ENCODE measurements at places on chromosomes 1 and 21. TPM values are rescaled to one million over a fixed set of nuclear protein-coding genes. Genes with fewer than 3 reads are reported as not detected.

Gene PDC
- total RNA-seq: not detected

DNA sequence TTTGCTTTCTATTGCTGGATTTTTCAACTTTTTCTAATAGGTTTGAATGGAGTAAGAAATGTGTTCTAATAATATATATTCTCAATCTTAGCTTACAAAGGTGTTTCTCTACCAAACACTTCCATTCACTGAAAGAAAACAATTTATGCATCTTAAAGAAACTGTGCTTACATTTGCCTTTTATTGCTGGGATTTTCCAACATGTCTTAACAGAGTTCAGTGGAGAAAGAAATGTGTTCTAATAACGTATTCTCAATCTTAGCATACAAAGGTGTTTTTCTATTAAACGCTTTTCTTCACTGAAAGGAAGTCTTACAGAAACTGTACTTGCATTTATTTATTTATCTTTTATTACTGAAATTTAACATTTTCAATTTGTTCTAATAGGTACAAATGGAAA is 5.6 kb downstream of the CD53 start:
- H3K4me3 ChIP-seq: no peak overlapping the region
- H3K36me3 ChIP-seq: no peaks in the 10 kb centered on the region
- no peaks in the 10 kb centered on the region for H3K27me3 ChIP-seq
- no peak overlapping the region for H3K27ac ChIP-seq
- no peak for DNase-seq

Gene ACTL8
- total RNA-seq: 2.0 TPM

Gene SH2D1B
- not detected for total RNA-seq

GRCh38 chr21:44989537-44989886 is 49.7 kb downstream of the SLX9 start:
- DNase-seq: no peak
- no peaks in the 10 kb centered on the region for H3K36me3 ChIP-seq
- H3K27ac ChIP-seq: no peak overlapping the region
- peaks cover 2% of the 10 kb centered on the region for H3K27me3 ChIP-seq
- H3K4me3 ChIP-seq: no peak overlapping the region
- no peaks in the 10 kb centered on the region for H3K4me1 ChIP-seq

Gene ZBTB17
- total RNA-seq: 28.8 TPM

- no peak overlapping the region for H3K4me3 ChIP-seq
- H3K4me1 ChIP-seq: no peaks in the 10 kb centered on the region
- peak; percentile 36 for DNase-seq
- H3K36me3 ChIP-seq: no peaks in the 10 kb centered on the region
- H3K27me3 ChIP-seq: no peaks in the 10 kb centered on the region
- H3K27ac ChIP-seq: no peak overlapping the region
Observed at GRCh38 chr21:16605597-16605996, 875.8 kb downstream of the USP25 start.

DNA sequence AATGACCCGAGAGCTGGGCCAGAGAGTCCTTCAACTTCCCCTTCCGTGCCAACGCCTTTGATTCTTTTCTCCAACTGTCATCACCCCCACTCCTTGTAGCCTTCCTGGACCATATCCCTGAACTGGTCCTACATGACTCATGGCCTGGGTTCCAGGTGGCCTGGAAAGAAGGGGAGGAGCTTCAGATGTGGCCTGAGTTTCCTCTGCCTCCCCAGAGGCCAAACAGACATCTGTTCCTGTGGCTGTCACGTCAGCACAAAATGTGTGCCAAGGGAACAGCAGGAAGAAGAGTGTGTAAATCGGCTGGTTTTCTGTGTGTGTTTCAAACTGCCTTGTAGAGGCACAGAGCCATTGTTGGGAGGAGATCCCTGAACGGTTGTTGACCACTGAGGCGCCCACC is 24.9 kb upstream of the KIRREL1 start:
- DNase-seq: peak; percentile 77
- peaks cover 31% of the 10 kb centered on the region for H3K4me1 ChIP-seq
- no peaks in the 10 kb centered on the region for H3K27me3 ChIP-seq
- no peaks in the 10 kb centered on the region for H3K36me3 ChIP-seq

DNA sequence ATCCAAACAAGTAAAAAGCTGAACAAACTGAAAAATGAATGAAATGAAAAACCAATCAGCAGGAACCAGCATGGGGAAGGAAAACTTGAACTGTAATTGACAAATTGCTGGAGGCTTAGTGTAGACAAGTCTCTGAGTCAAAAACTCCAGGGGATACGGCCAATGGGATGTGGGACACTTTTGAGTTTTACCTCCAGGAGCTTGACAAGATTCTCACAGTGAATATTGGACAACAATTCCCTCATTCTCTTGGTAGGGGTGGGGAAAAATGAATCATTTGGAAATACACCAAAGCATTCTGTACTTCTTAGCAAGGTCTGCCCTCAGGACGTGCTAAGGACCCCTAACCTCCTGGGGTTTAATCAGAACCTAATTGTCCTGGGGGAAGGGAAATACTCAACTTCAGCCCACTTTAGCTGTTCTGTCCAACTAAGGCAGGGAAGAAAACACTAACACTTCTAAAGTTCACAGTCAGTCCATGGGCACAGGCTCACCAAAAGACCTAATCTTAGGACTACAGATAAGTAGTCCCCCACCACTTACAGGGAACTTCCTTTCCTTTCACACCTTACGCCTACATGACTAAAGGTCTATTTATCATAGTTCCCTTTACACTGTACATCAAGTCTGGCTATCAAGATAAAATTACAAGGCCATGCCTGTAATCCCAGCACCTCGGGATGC is 60.7 kb upstream of the CDC42BPA start:
- no peaks in the 10 kb centered on the region for H3K4me1 ChIP-seq
- H3K4me3 ChIP-seq: no peak overlapping the region
- no peaks in the 10 kb centered on the region for H3K36me3 ChIP-seq
- no peak overlapping the region for H3K27ac ChIP-seq
- peak; percentile 44 for DNase-seq

Gene SLC16A4
- total RNA-seq: 14.8 TPM

DNA sequence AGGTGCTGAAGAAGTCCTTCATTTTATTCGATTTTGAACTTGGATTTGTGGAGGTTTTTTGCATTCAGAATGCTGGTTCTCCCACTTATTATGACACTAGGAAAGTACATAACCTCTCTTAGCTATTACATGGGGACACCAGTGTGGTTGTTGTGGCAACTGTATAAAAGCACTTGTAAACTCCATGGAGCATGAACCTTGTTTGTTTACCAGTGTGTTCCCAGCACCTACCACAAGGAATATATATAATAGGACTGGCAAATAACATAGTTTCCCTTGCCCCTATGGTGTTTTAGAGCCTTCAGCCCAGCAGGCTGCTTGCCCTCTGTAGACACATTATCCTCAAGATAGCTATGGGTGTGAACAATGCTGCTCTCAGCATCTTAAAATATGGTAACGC is 43.1 kb downstream of the RASSF5 start:
- H3K4me3 ChIP-seq: no peak overlapping the region
- no peak for DNase-seq
- H3K36me3 ChIP-seq: no peaks in the 10 kb centered on the region
- no peak overlapping the region for H3K27ac ChIP-seq
- no peaks in the 10 kb centered on the region for H3K4me1 ChIP-seq

GRCh38 chr1:172536256-172536655 is 3.3 kb downstream of the SUCO start:
- H3K36me3 ChIP-seq: no peaks in the 10 kb centered on the region
- H3K4me1 ChIP-seq: peaks cover 9% of the 10 kb centered on the region
- H3K27me3 ChIP-seq: no peaks in the 10 kb centered on the region
- no peak overlapping the region for H3K4me3 ChIP-seq
- no peak for DNase-seq
- H3K27ac ChIP-seq: no peak overlapping the region

DNA sequence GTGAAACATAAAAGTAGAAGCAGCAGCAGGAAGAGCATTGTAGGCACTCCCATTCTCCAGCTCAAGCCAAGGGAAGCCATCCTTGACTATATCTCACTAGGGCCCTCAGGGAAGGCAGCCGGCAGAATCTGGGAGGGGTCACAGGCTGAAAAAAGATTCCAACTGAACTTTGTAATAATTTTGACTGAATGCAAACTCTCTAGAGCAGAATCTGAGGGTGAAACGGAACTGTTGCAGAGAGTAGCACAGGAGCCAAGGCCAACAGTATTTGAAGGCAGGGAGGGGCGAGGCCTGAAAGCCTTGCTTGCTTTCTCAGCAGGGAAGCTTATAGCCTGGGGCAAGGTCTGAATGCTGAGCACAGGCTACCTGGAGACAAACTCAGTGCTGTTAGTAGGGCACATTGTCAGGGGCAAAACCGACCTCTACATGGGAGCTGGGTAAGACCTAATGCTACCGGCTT is 180.6 kb downstream of the COL24A1 start:
- no peaks in the 10 kb centered on the region for H3K36me3 ChIP-seq
- DNase-seq: no peak
- no peak overlapping the region for H3K4me3 ChIP-seq
- H3K27me3 ChIP-seq: no peaks in the 10 kb centered on the region
- no peaks in the 10 kb centered on the region for H3K4me1 ChIP-seq

Gene C1orf210
- total RNA-seq: 0.84 TPM
